DMS 273 treated with DMSO at 0.1 percent for 48 hours (cell line): ENCODE measurements at places on chromosomes 6 and 20.

- DNase-seq, result no peak
Observed at GRCh38 chr6:31175971-31176370, 5.5 kb upstream of the POU5F1 start.

GRCh38 chr6:111356551-111356950, 126.5 kb downstream of the REV3L start:
- no peak for DNase-seq

DNA sequence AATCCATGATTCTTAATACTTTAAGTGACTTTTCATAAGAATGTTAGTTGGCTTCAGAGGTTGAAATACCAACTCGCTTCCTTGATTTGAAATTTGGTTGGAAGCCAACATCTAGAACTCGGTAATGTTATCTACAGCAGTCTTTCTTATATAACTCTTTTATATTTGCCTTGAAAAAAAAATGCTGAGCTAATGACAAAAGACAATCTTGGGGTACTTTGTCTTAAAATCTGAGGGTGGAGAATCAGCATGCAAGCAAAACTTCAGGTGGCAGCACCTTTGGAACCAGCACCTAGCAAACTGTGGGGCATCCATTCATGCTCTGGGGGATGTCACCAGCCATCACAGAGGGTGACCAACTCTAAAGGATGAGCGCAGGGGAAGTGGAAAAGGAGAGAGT, 76.3 kb downstream of the PDE10A start:
- DNase-seq, result no peak

DNA sequence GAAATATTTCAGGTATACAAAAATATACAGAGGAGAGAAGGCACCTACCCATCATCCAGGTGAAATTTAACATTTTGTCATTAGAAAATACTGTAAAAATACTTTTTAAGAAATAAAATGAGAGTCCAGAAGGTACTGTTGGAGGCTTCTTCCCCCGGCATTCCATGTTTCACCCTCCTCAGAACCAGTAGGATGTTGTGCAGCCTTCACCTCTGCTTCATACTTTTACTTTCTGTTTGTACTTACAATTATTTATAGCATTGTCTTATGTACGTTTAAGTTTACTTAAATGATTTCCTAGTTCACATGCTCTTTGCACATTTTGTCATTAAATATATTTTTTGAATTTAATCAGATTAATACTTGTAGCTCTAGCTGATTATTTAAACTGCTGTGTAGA, 30.9 kb downstream of the TMEM200A start:
- no peak for DNase-seq

DNA sequence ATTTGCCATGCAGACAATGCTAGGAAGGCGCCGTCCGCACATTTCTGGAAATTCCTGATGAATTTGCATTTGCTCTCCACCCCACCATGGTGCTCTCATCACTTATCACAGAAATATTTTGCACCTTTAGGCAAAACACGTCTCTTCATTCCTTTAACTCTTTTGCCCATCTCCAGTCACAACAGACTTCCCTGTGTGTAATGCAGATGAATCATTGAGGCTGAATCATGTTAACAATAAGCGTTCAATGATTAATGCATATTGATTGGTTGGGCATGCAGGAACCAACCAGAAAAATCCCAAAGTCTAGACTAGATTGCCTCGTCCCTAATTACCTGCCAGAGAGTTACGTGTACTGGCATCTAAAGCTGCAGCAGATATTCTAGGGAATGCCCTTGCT, 80.0 kb upstream of the ATXN1 start:
- DNase-seq, result no peak
